ENCODE measurements at places on chromosomes 2 and 18. TPM values are rescaled to one million over a fixed set of nuclear protein-coding genes. Genes with fewer than 3 reads are reported as not detected.

DNA sequence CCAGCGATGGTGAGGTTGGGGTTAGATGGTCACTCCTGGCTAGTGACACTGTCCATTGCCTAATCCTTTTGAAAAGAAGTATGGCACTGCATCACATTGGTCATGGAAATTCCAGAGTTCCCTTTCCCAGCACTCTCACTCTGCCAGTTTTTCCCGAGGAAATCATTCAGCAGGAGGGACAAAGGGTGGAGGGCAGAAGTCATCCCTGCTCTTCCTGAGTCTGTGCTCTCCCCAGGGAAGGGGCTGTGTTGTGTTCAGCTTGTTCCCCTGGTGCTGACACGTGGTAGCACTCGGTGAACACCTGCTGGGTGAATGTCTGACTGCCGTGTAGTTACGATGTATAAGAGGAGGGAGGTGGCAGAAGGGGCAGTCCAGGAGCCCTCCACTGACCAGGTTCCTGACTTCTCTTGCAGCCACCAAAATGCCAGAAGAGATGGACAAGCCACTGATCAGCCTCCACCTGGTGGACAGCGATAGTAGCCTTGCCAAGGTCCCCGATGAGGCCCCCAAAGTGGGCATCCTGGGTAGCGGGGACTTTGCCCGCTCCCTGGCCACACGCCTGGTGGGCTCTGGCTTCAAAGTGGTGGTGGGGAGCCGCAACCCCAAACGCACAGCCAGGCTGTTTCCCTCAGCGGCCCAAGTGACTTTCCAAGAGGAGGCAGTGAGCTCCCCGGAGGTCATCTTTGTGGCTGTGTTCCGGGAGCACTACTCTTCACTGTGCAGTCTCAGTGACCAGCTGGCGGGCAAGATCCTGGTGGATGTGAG, 21.6 kb downstream of the STEAP3 start:
- no peak for DNase-seq

DNA sequence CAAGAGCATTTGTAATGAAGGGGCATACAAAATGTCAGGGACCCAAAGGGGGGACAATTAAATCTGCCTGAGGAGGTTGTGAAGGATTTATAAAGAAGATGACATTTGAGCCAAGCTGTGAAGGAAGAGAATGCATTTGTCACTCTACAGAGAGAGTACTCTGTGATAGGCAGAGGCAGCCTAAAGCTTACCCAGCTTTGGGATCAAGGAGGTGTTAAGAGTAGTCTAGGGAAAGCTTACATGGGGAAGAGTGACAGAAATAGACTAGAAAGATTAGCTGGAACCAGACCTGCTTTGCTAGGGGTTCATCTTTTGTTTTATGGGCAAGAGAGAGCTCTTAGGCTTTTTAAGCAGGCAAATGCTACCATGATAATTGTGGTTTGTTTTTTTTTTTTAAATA, 169.1 kb upstream of the CYP26B1 start:
- no peak for DNase-seq

DNA sequence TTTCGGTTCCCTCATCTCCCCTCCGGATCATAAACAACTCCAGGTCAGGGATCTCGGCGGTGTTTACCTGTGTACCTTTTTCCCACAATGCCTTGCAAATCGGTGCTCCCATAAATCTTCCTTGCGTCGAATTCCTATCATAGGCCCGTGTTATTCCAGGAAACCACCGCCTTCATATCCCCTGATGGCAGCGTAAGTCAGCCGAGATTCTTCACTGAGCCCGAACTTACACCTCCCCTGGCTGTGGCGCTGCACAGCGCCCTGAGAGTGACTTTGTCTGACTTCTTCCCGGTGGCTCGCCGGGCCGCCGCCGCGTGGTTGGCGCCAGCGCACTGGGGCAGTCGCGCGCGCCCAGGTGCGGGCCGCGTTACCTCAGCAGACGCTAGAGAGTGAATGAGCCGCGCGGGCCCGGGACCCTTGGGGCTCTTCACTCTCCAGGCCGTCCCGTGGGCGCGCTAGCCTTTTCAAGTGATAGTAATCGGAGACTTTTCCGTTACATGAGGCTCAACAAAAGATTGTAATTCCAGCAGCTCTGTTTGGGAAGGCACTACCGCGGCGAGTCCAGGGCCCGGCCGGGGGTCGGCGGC, 101.6 kb downstream of the SPTBN1 start:
- peak; percentile 73 for DNase-seq

GRCh38 chr2:239241431-239241960, 159.3 kb downstream of the HDAC4 start:
- DNase-seq: no peak

DNA sequence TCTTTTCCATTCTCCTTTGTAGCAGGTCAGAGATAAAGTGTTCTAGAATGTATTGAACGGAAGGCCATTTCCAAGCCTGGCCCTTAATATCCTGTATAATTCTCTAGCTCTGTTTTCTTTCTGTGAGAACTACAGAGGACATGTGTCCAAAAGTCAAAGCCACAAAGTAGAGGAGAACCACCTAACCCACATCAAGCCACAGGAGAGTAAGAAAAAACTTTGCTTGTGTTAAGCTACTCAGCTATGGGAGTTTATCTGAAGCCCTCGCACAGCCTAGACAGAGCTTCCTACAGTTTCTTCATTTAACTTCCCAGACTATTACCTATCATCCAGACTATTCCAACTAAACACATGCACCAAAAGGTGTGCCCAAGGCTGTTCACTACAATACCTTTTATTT, 22.0 kb downstream of the ADAM17 start:
- DNase-seq: no peak

DNA sequence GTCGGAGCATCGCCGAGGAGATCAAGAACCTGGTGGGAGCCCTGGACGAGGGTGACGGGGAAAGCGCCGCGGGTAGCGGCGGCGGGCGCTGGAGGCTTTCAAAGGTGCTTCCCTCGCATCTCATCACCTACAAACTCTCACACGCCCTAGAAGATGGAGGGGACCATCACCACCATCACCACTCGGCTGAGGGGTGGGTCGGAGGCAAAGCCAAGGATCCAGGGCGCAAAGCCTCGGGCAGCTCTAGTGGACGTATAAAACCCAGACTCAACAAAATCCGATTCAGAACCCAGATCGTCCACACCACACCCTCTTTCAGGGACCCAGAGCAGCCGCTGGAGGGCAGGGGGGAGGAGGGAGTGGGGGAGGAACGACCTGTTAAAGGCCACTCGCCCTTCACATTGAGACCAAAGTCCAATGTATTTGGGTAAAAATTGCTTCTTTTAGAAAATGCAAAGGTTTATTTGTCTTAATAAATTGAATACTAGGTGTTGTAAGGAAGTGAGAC, 1.5 kb downstream of the SOWAHC start:
- DNase-seq: no peak

GRCh38 chr2:64859312-64860212, 129.6 kb upstream of the SLC1A4 start:
- DNase-seq: no peak

DNA sequence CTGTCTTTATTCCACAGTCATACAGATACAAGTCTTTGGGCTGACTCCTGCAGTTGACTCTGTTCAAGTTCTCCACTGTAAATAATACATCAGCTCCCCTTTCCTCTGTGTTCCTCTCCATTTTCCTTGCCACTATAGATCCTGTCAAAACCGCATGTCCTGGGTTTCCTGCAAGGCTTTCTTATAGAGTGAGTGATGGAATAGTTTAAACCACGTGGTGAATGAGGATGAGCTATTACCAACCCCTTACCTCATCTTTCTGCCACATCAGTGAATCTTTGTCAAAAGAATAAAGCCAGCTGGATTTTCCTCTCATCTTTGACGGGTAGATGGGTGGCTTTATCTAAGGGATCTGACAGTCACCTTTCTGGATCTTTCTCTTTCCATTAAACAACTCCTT, 3.9 kb upstream of the GALNT14 start:
- DNase-seq: no peak

- no peak for DNase-seq
Measured at GRCh38 chr2:46252891-46253659, 44.1 kb upstream of the EPAS1 start.

- DNase-seq: no peak
Measured at GRCh38 chr2:175840256-175840655, 161.8 kb downstream of the LNPK start.

The CNGA3 gene
- not detected for total RNA-seq

The CBLN2 gene
- total RNA-seq: not detected

The HOXD1 gene
- not detected for total RNA-seq

All from CD8-positive, alpha-beta memory T cell (primary cell).